ENCODE measurements at places on chromosomes 3 and 15. TPM values are rescaled to one million over a fixed set of nuclear protein-coding genes. Genes with fewer than 3 reads are reported as not detected.

DNA sequence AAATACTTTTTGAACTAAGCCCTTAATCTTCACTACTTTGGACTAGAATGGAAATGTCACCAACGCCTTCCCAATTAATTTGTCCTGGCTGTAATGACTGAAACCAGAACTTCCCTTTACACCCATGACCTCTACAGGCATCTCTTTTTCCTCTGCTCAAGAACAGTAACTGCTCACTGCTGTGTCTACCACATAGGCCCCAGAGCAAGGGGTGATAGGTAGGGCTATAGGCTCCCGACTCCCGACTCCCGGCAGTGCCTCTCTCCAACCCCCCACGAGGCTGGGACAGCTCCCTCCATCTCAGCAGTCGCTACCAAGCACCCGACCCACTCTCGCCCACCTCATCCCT lies 384 bp upstream of the LEKR1 start:
- no peak for DNase-seq
- peak overlapping the region; percentile 64 for H3K4me3 ChIP-seq
- H3K27ac ChIP-seq, result peak overlapping the region; percentile 70
- peaks cover 6% of the 10 kb centered on the region for H3K4me1 ChIP-seq
- H3K27me3 ChIP-seq, result no peaks in the 10 kb centered on the region

DNA sequence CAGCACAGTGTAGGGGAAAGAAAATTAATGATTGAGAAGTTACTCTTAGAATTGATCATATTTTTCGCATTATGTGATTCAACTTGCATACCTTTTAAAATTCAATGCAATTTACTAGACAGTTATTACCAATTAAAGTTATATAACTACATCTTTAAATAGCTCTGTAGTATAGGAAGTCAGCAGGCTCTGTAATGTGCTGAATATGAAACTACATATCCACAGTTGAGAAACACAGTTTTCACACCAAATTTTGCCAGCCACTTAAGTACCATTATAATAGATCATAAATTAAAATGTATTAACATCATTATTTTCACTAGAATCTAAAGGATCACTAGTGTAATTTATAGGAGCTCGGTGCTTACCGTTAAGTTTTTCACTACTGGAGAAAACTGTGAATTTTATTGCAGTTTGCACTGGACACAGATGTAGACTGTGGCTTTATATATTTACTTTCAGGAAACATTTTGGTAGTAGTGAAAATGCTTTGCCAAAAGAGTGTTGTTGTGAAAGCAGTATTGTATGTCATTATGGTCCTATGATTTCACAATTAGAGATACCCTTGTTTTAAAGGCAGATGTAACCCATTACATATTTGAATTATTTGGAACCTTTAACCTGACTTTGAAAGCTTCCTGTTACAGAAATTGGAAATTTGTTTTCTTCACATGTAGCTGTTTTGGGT lies 113.6 kb downstream of the PLCL2 start:
- no peaks in the 10 kb centered on the region for H3K36me3 ChIP-seq
- no peak for DNase-seq
- no peak overlapping the region for H3K27ac ChIP-seq
- no peaks in the 10 kb centered on the region for H3K27me3 ChIP-seq
- peaks cover 43% of the 10 kb centered on the region for H3K4me1 ChIP-seq

DNA sequence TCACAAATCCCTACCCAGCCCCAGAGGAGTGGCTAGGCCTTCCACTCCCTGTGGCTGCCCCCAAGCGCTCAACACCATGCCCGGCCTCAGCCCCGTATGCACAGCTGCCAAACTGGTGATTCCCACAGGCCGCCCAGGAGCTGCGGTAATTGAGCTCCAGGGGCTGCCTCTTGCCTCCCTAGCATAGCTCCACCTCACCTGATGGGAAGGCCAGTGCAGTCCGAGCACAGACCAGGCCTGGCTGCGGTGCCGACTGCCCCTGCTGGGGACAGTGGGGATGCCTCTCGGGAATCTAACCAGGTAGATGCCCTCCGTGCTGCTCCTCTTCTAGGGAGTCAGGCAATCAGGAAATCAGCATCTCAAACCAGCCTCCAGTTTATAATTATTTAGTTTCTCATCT lies 25.9 kb downstream of the SCN5A start:
- no peak overlapping the region for H3K27ac ChIP-seq
- DNase-seq, result no peak
- no peaks in the 10 kb centered on the region for H3K27me3 ChIP-seq

DNA sequence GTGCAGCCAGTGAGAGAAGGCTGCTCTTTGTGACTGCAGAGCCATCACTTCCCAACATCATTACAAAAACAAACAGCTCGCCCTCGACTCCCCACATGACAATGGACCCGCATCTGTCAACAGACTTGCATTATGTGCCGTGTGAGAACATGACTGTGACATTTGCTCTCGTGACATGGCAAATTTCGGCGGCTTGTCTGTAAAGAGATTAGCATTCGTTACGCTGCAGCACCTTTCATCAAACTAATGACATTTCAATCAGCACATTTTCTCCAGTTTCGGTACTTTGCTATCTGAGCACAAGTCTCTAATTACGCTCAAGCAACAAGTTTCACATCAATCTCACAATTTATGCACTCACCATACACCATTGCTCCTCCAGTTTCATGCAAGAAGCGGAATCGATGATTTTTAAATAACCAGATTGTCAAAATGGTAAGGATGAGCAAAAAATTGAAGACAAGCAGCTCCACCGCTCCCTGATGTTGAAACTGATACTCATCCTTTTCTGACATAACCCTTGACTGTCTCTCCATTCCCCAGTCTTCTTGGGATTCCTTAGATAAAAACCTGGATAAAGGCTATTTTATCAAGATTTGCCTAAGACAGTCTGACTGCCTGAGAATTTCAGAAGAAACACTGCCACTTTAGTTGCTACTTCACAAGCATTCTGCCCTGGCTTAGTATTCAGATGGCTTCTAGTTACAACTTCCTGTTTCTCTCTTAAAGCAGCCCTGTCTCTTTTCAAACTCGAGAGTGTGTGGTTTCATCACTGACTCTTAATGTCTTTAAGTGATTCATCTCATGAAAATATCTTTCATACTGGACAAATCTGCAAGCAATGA lies at the start of gene SLC9A9:
TSS of gene SLC9A9 (minus strand) at position 682 of the 845 bp plus-strand sequence. CDS start at position 536, 146 bp downstream.
- peak; percentile 29 for DNase-seq
- H3K27me3 ChIP-seq, result no peaks in the 10 kb centered on the region
- no peaks in the 10 kb centered on the region for H3K36me3 ChIP-seq
- H3K4me3 ChIP-seq, result peak within 1 kb of the TSS; percentile 63
- H3K27ac ChIP-seq, result peak within 1 kb of the TSS; percentile 20

Gene MYRIP
- total RNA-seq, result not detected

GRCh38 chr3:71012971-71013370 lies 570.6 kb downstream of the FOXP1 start:
- H3K36me3 ChIP-seq, result peaks cover 13% of the 10 kb centered on the region
- no peak for DNase-seq
- H3K27ac ChIP-seq, result no peak overlapping the region
- H3K27me3 ChIP-seq, result no peaks in the 10 kb centered on the region
- no peak overlapping the region for H3K4me3 ChIP-seq

- DNase-seq, result no peak
- H3K4me3 ChIP-seq, result no peak overlapping the region
- no peaks in the 10 kb centered on the region for H3K36me3 ChIP-seq
- no peak overlapping the region for H3K27ac ChIP-seq
- no peaks in the 10 kb centered on the region for H3K27me3 ChIP-seq
- no peaks in the 10 kb centered on the region for H3K4me1 ChIP-seq
These were observed 60.7 kb downstream of the SEMA3G start for GRCh38 chr3:52384019-52384761.

- H3K27ac ChIP-seq, result no peak overlapping the region
- H3K27me3 ChIP-seq, result no peaks in the 10 kb centered on the region
- peaks cover 69% of the 10 kb centered on the region for H3K4me1 ChIP-seq
- no peak for DNase-seq
- no peak overlapping the region for H3K4me3 ChIP-seq
- no peaks in the 10 kb centered on the region for H3K36me3 ChIP-seq
These were observed 270.0 kb downstream of the UACA start for GRCh38 chr15:70493376-70493775.

Gene MAP1A
- total RNA-seq, result 0.92 TPM

Gene QARS1
- total RNA-seq, result 233 TPM

Gene TMEM212
- not detected for total RNA-seq

- H3K4me3 ChIP-seq, result no peak overlapping the region
- no peaks in the 10 kb centered on the region for H3K36me3 ChIP-seq
- no peaks in the 10 kb centered on the region for H3K27me3 ChIP-seq
- H3K27ac ChIP-seq, result no peak overlapping the region
- DNase-seq, result no peak
- H3K4me1 ChIP-seq, result no peaks in the 10 kb centered on the region
These were observed 34.4 kb upstream of the TBC1D21 start for GRCh38 chr15:73838831-73839426.

Gene NUP210
- 143 TPM for total RNA-seq

Gene ZNF501
- total RNA-seq, result 6.0 TPM

- H3K27ac ChIP-seq, result no peak overlapping the region
- DNase-seq, result no peak
- H3K4me3 ChIP-seq, result no peak overlapping the region
- no peaks in the 10 kb centered on the region for H3K27me3 ChIP-seq
- H3K4me1 ChIP-seq, result peaks cover 6% of the 10 kb centered on the region
These were observed 12.2 kb downstream of the ALG1L2 start for GRCh38 chr3:130093741-130094391.

DNA sequence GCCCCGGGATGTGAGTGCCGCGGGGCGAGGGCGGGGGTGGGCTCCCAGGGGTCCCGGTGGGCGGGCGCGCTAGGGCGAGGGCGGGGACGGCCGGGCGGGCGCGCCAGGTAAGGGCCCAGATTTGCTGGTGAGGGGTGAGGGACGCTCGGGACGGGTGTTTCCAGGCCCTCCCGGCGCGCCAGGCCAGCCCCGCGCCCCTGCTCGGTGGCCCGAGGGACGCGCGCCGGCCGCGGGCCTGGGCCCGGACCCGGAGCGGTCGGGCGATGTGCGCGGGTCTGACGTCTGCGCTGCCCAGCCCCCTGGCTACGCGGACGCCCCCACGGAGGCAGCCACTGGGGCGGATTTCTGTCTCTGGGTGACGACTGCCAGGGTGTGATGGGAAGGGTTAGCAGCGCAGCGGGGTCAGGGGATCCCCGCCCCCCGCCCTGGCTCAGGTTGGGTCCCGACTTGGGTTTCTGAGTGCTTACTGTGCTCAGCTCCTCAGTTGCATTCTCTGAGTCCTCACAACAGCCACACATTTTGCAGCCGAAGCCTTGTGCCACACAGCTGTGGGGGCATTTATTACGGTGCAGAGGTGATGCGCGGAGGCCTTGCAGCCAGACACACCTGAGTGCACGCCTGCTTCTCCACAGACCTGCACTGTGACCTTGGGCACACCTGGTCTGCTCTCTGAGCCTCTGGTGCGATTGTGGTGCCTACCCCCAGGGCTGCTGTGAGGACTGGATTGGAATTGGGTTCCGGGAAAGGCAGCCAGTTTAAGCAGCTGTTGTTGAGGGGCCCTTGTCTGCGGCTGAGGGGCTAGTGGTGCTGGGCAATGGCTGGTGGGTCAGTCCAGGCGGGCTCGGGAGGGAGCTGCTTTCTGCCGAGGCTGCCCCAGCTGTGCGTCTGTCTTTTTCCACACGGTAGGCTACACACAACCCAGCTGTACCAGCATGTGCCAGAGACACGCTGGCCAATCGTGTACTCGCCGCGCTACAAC lies 523 bp downstream of the HDAC11 start:
- H3K27ac ChIP-seq, result peak overlapping the region; percentile 9
- no peaks in the 10 kb centered on the region for H3K36me3 ChIP-seq
- peak overlapping the region; percentile 49 for H3K4me3 ChIP-seq
- peak; percentile 77 for DNase-seq

Gene IDH2
- total RNA-seq, result 73.8 TPM
